ENCODE measurements at places on chromosomes 6 and 20.
A peak's percentile ranks its signal among the peaks of the same experiment; 100 is the strongest.

DNA sequence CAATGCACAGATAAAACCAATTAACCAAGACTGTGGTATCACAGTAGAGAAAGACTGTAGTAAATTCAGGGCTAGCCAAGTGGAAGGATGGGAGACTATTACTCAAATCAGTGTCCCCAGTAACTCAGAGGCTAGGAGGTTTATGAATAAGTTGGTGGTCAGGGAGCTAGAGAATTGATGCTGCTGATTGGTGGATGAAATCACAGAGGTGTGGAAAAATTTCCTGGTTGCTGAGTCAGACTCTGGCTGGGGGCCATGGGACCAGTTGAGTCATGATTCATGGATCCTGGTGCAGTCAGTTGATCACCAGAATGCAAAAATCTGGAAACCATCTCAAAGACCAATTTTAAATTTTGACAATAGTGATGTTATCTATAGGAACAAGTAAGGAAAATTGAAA lies 555.9 kb downstream of the C6orf118 start:
- peak; percentile 39 for DNase-seq

DNA sequence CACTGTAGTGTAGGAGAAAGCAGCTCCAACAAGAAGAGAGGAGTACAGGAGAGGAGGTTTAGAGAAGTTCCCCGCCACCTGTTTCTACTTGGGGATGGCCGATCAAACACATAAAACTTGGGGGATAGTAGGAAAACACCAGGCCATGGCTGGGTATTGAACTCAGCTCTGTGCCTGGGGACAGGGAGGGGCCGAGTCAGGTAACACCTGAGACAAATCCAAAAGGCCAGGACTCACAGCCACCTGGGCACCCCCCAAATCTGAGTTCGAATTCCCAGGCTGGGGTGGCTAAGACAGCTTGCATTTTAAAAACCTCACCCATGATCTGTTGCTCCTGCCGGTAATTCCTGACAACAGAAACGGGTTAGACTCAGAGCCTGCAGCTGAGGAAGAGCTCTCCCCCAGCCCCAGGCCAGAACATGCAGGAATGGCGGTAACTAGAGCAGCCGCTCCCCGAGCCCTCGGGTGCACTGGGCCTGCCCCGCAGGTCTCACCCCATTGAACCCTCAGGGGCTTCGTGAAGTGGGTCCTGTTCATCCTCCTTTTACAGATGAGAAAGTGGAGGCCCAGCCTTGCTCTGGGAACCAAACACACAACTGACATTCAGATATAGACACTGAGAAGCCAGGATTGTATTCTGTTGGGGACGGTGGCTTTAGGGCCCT lies 61.0 kb downstream of the TCP11 start:
- DNase-seq = no peak

DNA sequence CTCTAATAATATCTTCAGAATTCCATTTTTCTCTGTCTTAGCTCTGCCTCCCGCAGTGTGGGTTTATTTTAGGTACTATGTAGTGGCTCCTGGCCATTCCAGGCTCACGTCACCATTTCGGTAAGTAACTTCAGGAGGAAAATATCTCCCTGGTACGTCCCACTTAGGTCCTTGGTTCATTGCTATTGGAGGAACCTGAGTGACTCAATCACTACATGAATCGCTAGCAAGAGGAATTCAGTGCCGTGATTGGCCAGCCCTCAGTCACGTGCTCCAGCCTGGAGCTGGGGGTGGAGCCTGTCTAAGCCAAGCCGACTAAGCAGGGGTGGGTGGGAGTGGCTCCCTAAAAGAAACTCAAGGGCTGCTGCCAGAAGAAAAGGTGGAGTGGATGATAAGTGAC lies 67.3 kb upstream of the E2F3 start:
- no peak for DNase-seq

- peak; percentile 63 for DNase-seq
These were observed 25.8 kb downstream of the SNRNP48 start for GRCh38 chr6:7615611-7616383.

GRCh38 chr20:1627200-1627550 lies 7.4 kb upstream of the SIRPB1 start:
- DNase-seq = no peak

GRCh38 chr6:169868458-169868857 lies 117.0 kb downstream of the ERMARD start:
- no peak for DNase-seq

All from fibroblast of skin of scalp (primary cell).